ENCODE measurements at places on chromosomes 6 and 20.

- DNase-seq = no peak
Observed at GRCh38 chr6:118313208-118313607, 234.9 kb upstream of the PLN start.

- no peak for DNase-seq
Observed at GRCh38 chr6:19811397-19812079, 25.6 kb upstream of the ID4 start.

GRCh38 chr6:156731396-156731795 lies 45.8 kb upstream of the ARID1B start:
- DNase-seq = no peak

DNA sequence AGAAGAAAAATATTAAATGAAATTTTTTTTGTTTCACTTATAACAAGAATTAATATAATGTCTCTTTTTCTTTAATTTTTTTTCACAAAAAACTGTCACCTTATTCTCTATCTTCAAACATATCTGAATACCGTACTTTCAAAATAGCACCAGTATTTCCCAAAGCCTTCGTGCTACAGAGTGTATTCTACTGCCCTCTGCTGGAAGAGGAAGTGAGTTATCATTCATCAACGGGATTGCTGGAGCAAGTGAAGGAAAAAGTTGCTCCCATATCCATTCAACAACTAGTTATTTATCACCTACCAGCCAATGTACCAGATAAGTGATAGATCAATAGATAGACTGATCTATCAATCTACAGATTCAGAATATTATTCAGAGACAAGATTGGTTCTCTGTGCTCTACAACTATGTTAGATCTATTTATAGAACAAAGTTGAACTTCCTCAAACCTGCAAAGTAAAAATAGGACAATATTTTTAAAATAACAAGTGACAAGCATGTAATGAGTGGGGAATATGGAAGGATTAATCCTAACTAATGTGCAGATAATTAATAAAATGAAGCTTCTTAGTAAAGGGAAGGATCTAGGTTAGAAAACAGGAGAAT lies 26.7 kb upstream of the TFAP2B start:
- no peak for DNase-seq

DNA sequence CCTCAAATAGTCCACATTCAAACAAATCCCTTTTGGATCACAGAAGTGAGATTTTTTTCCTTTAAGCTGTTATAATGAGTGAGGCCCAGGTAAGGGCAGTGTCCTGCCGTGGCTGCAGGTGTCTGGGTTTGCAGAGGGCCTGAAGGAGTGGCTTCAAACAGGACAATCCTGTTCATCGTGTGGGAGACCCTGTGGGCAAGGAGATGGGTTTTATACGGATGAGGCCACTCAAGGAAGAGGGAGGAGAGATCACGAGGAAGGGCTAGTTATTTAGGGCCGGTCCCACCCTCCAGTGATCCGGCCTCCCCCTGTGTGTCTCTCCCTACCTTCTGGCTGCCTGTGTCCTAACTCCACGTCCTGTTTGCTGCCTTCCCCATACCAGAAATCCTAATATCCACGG lies 33.8 kb downstream of the PPP1R14C start:
- no peak for DNase-seq

Measured in tibial nerve (tissue), 4 donors.